Fibroblast of skin of left quadriceps (primary cell): ENCODE measurements at places on chromosomes 5 and 9.
A peak's percentile ranks its signal among the peaks of the same experiment; 100 is the strongest.

DNA sequence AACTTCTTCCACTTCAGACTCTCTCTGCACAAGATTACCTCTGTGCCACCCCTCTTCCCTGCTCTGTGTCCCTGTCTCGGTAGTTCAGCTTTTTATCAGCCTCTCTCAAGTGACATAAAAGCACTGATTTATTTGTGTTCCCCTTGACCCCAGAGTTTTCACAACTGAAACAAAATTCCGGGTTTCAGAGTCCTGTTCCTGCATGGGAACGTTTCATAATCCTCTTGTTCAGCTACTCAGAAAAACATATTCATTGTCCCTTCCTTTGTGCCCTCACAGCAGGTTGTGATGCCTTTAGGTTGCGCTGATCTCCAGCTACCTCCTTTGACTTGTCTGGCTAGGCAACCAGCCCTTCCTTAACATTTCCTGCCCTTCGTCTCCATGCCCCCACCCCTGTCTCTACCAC, 13.7 kb upstream of the ITGA1 start:
- no peak for DNase-seq

DNA sequence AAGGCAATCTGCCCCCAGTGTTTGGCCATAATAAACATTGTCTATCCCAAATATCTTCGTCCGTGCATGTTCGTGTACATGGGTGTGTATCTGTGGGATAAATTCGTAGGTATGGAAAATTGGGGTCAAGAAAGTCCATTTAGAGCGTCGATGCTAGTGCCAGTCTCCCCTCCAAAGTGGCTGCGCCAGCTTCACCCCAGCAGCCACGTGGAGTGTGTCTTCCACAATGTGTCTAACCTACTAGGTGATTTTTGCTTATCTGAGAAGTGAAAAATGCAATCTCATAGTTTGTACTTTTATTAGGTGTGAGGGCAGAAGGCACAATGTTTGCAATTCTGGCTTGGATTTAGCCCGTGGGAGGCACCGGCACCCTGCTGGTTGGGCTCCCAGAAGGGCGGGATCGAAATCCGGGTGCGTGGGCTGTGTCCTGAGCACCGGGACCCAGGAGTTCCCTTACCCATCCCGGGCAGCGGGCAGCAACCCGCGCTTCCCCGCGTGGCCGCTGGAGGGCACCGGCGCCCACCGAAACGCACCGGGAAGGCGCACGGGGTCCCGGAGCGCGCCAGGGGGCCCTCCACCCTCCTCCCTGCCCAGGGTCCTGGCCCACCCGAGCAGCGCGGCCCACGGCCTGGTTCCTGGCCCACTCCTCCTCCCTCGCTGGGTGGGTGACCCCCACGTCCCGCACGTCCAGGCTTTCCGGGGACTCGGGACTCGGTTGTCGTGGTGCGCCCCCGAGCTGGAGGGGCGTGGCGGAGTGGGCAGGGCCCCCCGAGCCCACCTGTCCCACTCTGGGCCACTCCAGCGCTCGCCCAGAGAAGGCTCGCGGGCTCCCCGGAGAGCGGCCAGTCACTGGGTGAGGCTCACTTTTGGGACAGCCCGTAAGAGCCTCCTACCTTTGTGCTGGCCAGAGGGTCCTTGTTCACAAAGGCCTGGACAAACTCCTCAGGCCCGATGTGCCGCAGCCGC, 55.4 kb upstream of the RNF130 start:
- no peak for DNase-seq

DNA sequence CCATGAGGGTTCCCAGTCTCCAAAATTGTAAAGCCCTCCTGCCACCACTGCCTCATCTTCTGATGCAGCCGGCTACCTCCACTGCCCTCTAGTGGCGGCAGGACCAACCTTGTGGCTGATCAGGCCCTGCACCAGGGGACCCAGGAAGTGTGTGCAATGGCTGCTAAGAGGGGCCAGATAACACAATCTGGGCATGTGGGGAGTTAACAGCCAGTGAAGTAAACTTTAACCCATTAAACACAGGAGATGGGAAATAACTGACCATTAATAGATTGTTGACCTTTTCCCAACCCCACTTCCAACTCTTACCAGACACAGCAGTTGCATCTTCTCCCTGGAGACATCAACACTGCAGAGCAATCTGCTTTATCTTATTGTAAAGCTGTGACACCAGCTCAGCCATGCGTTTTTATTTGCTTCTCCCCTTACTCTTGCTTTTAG, 63.3 kb downstream of the FREM1 start:
- DNase-seq: peak; percentile 2

- DNase-seq: no peak
Measured at GRCh38 chr5:135591277-135591676, 12.5 kb upstream of the CXCL14 start.

GRCh38 chr9:88358723-88359122, 29.5 kb upstream of the SPIN1 start:
- no peak for DNase-seq

DNA sequence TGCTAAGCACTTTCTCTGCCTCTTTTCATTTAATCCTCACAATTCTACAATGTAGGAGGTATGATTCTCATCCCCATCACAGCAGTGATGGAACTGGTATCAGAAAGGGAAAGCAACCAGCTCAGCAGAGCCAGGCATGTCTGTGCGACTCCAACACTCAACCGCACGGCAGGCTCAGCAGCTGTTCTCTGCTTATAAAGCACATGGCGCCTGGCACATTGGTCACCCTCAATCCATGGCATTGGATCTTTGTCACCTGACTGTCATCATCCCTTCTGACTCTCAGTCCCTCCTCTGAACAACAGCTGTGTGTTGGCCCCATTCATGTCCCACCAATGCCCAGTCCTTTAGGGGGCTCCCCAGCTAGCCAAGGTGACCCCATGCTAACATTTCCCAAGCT, 45.1 kb upstream of the HAND1 start:
- DNase-seq: no peak

GRCh38 chr9:121013911-121014310, 36.2 kb downstream of the C5 start:
- DNase-seq: no peak

DNA sequence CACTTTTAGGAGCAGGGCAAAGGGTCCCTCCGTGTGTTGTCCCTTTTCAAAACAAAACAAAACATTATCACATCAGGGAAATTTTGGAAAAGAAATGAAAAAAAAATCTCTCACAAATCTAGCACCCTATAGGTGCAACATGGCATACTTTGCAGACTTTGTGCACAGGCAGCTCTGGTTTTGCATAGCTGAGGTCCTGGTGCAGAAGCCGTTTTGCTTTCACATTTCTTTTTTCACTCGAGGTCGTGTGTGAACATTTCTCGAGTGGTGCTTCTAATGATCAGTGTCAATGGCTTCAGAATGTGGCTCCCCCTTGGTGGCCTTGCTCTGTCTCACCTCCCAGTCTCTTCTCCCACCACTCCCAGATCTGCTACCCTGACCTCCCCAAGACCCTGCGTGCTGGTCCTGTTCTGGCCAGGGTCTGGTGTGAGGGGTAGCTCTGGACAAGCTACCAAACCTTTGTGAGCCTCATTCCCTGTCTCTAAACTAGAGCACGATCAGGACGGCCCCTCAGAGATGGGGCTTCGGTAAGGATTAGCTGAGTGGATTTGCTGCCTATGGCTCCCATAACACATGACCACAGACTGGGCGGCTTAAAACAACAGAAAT, 258.0 kb downstream of the NSG2 start:
- no peak for DNase-seq

DNA sequence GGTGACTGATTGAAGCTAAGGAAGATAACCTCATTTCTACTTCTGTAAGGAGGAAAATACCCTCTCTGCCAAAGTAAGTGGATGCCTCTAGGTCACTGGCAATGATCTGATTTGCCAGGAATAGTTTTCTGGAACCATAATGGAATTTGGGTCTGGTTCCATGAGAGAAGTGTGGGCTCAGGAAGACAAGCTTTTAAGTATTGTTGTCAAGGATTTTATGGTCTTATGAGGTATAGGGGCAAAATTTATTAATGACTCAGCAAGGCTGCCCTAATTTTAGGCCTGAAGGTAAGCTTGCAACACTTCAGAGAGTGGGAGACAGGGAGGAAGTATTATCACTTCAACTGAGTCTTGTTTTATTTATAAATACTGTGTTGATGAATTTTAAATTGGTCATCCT, 322.6 kb upstream of the ACTBL2 start:
- no peak for DNase-seq

GRCh38 chr5:17691762-17692161, 57.5 kb downstream of the TAF11L14 start:
- no peak for DNase-seq

- no peak for DNase-seq
Measured at GRCh38 chr5:93791518-93791972, 50.1 kb upstream of the POU5F2 start.

GRCh38 chr5:6201631-6202030, 176.7 kb downstream of the MED10 start:
- DNase-seq: peak; percentile 31

DNA sequence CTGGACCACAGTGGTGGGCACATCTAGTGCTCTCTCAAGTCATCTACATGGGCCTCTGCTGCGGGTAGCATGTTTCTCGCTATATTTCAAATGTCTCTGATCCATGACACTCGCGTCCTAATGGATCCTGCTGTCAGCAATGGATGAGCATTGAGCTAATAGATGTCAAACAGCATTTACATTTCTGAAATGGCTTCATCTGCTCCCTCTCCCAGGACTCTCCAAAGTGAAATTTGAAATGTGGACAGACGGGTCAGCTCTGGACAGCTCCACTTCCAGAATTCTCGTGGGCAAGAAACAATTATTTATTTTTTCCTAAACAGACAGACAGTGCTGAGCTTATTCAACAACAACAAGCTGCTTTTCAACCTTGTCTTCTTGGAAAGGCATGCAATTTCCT, 58.1 kb downstream of the FSTL4 start:
- DNase-seq: no peak

DNA sequence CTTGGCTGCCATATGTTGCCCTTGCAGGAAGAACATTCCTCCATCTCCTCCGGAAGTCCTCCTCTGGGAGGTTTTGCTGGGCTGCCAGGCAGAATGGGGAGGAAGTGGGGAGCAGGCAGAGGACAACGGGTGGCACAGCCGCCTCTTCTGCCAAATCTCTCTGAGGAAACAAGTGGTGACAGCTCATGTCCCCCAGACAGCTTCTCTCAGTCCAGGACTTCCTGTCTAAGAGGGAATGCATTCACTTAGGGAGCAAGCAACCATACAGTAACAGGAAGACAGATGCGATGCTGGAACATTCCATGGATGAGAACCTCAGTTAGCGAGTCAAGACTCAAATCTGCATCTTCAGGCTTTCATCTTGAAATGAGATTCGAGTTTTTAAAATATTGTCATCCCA, 701.0 kb downstream of the SEMA5A start:
- DNase-seq: no peak

GRCh38 chr5:154276973-154277331, 86.4 kb downstream of the GALNT10 start:
- DNase-seq: peak; percentile 71

DNA sequence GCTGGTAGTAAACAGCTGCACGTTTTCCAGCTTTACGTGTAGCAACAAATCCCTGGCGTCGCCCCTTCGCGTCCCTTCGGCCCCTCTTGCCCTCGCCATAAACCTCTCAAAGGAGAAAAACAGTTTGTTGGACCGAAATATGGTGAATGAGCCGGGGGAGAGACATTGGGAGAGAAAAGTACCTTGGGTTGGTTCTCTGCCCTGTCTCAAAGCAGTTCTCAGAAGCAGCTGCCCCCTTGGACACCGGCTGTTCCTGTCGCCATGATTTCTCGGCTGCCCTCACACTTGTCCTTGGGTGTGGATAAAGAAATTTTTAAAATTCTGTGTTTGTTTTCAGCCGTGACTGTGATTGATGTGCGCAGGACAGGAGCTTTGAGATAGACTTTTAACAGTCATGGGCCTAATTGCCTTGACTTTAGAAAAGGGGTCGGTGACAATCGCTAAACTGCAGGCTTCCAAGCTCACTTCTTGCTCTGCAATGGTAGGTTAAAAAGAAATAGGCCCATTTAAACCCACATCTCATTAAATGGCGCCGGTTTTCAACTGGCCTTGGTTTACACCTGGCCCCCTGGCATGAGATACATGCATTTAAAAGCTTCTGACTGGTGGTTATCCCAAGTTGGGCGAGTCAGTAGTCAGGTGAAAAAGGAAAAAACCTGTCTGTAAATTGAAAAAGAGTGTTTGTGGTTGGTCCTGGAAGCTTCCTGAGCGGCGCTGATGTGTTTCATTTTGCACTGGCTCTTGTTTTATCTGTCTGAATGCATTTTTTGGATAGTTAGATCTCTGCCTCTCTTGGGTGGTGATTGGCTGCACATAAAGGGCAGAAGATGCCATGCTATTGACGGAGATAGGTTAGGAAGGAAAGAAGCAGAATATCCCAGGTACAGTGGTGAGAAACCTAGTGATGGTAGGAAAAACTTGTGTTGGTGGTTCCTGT, 983 bp downstream of the RCL1 start:
- DNase-seq: no peak

DNA sequence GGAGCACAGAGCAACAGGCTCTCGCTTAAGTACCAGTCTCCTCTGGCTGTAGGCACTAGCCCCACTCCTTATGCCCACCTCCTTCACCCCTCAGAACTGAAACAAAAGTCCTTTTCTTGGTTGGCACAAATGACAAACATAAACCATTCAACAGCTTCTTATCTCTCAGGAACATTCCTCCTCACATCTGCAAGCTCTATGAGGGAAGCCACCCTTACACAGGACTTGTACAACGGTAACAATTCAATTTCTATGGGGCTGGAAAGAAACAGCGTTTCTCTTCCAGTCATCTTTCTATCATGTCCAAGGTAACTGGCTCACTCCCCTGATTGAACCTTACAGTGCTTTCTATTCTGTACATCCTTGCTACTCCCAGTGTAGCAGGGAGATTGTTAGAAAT, 74.1 kb downstream of the CSF2 start:
- no peak for DNase-seq

- DNase-seq: no peak
Measured at GRCh38 chr5:125549322-125549911, 803.0 kb upstream of the ZNF608 start.

DNA sequence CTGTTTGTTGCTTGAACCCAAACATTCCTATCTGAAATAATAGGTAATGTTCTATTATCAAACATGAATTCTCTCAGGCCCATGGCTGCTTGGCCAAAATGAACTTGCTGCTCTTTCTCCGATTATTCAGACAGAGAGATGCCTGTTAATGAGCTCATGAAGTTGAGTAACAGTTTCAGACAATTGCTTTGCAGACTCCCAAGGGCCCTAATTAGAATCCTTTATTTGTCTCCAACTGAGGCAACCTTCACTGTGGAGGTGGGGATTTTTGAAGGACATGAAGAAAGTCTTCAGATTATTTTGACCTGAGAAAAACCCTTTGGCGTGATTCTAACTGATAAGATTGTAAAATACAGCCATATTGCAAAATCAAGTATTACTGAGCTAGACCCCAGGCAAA, 466.7 kb downstream of the NFIB start:
- DNase-seq: no peak

GRCh38 chr5:143400541-143401226, 2.8 kb downstream of the NR3C1 start:
- no peak for DNase-seq
